ENCODE measurements at places on chromosomes 3 and 15.

DNA sequence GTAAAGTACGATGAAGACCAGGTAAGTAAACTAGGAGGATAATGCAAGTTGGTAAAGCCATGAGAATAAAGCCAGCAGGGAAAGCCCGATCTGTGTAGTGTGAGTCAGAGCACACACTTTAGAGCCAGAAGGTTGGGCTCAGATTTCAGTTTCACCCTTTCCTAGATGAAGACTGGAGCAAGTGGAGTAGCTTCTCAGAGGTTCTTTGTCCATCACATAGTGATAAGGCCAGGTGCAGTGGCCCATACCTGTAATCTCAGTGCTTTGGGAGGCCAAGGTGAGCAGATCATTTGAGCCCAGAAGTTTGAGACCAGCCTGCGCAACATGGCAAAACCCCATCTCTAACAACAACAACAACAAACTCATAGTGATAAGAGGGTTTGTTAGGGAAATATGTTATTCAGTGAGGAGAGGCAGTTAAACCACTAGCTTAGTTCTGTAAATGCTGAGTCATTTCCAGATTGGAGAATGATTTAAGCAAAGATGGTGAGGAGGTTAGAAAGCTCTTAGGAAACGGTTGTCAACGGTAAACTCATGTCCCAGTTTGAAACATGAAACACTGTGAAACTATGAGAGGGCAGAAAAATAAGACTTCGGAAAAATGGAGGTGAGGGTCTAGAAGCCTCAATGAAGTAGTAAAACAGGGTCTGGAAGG lies 39.0 kb downstream of the IL12A start:
- peak; percentile 21 for DNase-seq

DNA sequence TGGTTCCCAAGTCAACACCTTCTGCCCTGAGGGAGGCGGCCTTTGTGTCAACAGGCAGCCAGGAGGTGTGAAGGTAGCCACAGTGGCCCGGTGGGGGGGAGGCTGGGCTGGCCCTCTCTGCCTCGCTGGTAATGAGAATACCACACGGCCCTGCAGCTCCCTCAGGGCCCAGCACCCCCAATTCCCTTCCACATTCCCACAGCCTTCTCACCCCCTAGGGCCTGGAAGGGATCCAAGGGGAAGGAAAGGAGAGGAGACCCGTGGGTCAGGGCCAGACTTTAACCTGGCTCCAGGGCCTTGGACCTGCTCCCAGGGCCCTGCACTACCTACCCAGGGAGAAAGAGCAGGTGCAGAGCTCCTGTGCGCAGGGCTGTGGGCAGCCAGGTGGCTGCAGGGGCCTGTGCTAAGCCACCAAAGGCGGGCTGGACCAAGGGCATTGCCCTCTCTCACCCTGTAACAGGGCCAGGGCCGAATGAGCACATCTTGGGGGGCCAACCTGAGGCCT lies 8.7 kb upstream of the MESP2 start:
- no peak for DNase-seq

DNA sequence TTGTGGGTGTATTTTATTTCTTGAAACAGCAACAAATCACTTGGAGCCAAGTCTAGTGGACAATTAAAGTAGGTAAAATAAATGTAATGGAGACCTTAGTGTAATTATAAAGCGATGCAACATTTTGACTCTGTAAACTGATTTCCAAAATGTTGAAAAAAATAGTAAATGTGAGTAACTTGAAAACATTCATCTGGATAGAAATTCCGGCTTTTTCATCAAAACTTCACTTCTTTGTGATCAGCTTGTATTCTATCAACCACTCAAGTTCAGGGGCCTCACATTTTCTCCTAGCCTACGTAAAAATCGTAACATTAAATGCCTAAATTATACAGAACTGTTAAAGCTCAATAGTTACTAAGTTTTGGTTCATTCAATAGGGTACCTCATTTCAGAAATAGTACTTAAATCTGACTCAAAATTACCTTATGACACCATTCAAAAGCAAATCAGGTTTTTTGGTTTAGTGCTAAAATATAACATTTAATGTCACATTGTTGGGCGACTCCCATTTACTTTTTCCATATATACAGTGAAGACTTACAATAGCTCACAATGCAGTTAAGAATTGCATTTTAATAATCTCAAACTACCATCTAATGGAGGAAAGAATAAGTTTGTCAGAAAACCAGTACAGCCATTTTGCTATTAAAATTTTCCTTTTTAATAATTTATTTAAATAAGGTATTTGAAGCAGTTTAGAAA lies 12.7 kb downstream of the CCNL1 start:
- DNase-seq, result no peak

DNA sequence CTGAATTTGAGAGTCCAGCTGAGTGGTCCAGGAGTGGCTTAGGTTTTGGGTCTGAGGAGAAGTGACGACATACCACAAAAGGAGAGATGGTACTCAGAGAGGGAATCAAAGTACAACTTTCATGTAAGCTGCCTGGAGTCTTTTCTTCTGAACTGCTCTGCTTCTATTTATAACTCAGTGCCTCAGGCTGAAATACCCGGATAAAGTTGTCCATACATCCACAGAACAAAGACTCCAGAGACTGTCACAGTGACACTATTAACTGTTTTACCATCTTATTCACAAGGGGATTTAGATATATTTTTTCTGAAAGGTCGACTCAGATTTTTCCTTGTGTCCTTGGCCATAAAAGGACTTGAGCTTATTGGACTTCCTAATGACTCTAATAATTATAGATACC lies 264.3 kb upstream of the DNAJC19 start:
- DNase-seq, result no peak

GRCh38 chr15:81113204-81113657 lies 20.8 kb upstream of the CFAP161 start:
- no peak for DNase-seq

DNA sequence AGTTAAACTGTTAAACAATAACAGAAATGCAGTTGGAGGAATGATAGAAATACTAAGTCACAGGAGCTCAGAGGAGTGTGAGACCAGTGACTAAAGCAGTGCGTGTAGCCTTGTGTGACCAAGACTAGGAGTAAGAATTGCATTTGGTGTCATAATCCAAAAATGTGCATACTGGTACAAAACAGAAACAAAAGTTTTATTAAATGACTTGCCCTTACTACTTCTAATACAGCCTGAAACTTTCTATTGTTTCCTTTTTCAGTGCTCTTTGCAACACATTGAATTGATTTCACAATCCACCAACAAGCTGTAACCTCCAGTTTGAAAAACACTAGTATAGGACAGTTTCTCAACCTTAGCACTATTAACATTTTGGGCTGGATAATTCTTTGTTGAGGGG lies 17.1 kb downstream of the SNX1 start:
- no peak for DNase-seq
